ENCODE measurements at places on chromosomes 1 and 21.
A peak's percentile ranks its signal among the peaks of the same experiment; 100 is the strongest.

DNA sequence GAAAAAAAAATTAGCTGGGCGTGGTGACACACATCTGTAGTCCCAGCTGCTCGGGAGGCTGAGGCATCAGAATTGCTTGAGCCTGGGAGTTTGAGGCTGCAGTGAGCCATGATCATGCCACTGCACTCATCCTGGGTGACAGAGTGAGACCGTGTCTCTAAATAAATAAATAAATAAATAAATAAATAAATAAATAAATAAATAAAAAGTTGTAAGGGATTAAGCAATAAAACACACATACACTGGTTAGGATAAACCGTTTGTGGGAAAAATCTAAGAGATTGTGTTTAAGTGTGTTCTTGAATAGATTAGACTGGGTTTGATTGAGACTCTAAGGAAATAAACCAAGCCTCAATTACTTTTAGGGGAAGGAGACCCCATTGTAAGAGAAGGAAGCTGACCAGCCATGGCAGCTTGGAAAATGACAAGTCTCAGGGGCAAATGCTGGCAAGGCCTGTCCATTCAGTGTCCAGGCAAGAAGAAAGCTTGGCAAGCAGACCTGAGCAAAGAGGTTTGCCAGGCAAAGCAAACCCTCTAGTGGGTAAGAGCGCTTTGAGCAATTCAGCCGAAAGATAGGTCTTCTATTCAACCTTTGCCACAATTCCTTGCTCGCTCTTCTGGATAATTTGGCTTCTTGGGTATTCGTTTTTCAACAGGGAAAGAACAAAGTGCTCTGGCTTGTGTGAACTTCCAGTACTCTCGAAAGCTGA is 106.9 kb upstream of the SERBP1 start:
- DNase-seq = no peak

- peak; percentile 69 for DNase-seq
Measured at GRCh38 chr1:11337580-11338073, 64.6 kb downstream of the UBIAD1 start.

- DNase-seq = no peak
Measured at GRCh38 chr1:231376875-231377549, 38.9 kb downstream of the SPRTN start.

GRCh38 chr1:80171631-80172030 is 1165.1 kb upstream of the ADGRL4 start:
- DNase-seq = no peak

GRCh38 chr1:24317081-24317480 is 2.1 kb upstream of the GRHL3 start:
- DNase-seq = no peak

DNA sequence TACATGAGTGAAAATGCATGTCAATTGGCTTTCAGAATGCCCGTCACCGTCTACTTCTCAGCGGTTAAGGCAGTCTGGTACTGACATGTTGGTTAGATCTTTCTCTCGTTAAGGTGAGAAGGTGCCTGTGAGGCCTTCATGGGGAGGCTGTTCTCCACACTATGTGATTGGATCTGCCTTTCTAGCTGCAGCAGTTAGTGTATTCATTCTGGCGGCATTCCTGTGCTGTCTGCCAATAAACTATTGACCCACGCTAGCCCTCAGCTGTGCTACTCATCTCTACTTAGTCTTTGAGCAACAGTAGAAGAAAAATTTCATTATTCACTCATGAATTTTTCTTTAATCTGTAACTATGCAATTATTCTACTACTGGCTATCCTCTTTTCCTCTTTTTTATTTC is 32.0 kb downstream of the CCSAP start:
- no peak for DNase-seq

- DNase-seq = no peak
Measured at GRCh38 chr1:204592246-204592948, 76.2 kb downstream of the MDM4 start.

DNA sequence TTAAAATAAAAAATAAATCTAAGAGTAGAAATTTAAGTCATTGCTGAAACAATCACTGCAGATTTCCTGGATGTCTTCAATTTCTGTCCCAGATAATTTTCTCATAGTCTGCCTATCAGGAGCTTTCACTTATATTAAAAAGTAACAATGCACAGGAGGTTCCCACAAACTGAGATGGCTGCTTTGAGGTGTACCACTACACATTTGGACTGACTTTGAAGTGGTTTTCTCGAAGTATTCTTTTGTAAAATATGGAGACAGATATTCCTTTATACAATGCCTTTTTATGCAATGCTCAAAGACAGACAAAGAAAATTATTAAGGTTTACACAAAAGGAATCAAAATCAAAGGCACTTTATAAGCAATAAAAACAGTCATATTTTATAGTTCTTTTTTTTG is 24.5 kb downstream of the TOR1AIP2 start:
- DNase-seq = no peak

DNA sequence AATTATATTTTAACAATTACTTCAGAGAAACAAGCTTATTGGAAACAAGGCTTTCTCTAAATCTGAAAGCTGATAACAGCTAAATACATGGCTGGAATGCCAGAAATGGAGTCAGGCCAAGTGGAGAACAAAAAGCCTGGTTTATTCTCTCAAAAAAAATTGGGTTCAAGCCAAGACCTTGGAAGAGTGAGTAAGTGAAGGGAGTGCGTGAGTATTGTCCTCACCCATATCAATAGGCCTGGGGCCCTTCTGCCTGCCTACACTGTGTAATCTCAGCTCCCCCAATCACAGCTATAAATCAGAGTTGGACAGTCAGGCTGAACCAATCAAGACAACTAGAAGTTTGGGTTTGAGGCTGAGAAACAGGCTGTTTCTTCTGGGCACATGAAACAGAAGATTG is 7.4 kb downstream of the KYAT3 start:
- no peak for DNase-seq

DNA sequence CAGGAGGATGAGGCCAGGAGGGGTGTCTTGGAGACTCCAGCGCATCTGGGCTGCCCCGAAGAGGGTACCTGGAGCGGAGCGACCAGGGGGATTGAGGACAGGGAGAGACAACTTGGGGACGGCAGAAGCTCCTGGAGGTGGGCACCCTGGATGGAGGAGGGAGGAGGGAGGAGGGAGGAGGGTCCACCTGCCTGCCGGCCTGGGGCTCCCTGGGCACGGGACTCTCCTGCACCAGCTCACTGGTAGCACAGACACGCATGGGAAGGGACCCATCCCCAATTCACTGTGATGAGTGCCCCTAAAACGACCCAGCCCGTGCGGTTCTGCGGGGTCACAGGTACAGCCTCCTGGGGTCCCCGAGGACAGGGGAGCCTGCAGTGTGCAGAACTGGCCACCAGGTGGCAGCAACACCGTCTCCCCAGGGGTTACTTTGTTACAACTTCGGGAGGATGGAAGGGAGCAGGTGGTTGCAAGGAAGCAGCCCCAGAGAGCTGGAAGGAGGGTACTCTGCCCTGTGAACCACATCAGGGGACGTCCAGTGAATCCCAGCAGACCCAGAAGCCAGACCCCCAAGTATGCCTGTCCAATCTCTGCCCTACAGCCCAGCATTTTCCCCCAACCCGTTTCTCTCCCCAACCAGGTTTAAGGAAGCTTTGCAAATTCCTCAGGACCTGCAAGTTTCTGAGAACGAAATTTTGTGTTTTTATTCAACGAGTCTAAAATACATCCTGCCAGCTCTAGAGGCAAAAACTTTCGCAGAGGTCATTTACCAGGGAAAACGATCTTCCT is 482.4 kb downstream of the NPHP4 start:
- peak; percentile 53 for DNase-seq

- no peak for DNase-seq
Measured at GRCh38 chr1:5370311-5370710, 621.9 kb downstream of the NPHP4 start.

DNA sequence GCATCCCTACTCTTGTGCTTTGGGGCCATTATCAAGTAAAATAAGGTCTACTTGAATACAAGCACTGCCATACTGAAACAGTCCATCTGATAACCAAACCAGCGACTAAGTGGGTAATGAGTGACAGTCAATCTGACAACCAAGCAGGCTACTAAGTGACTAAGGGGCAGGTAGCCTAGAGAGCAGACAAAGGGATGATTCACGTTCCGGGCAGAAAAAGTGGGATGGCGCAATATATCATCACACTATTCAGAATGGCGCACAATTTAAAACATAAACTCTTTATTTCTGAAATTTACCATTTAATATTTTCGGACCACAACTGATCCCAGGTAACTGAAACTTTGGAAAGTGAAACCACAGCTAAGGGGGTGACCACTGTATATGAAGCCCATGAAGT is 17.7 kb downstream of the NGF start:
- DNase-seq = no peak

- no peak for DNase-seq
Measured at GRCh38 chr1:220498188-220498587, 29.7 kb upstream of the MARK1 start.
